ENCODE measurements at places on chromosomes 1 and 21.

DNA sequence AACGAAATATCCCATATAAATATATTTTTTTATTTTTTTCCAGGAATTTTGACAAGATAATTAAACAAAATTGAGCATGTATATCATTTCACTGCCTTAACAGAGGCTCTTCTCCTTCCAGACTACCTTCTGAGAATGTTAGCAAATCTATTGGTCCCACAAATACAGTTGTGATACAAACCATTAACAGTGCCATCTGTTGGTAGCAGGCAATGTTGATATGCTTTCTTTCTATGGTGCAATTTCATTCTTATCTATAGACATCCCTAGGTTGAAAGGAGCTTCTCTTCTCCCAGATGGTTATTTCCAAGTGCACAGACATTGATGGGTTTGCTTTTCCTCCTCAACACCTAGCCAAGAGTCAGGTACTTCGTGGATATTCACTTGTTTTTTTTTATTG, 303.6 kb downstream of the USH2A start:
- no peaks in the 10 kb centered on the region for H3K27me3 ChIP-seq
- no peak for DNase-seq
- no peak overlapping the region for H3K4me3 ChIP-seq
- H3K4me1 ChIP-seq: no peaks in the 10 kb centered on the region

- H3K36me3 ChIP-seq: no peaks in the 10 kb centered on the region
- H3K27me3 ChIP-seq: peaks cover 10% of the 10 kb centered on the region
- no peak overlapping the region for H3K4me3 ChIP-seq
- no peaks in the 10 kb centered on the region for H3K4me1 ChIP-seq
Observed at GRCh38 chr1:221246628-221247415, 367.6 kb downstream of the HLX start.

GRCh38 chr1:167052389-167052788, 37.8 kb downstream of the GPA33 start:
- H3K27ac ChIP-seq: no peak overlapping the region
- no peaks in the 10 kb centered on the region for H3K27me3 ChIP-seq
- H3K4me1 ChIP-seq: no peaks in the 10 kb centered on the region
- no peak for DNase-seq
- no peak overlapping the region for H3K4me3 ChIP-seq

- H3K27me3 ChIP-seq: peaks cover 2% of the 10 kb centered on the region
- DNase-seq: no peak
- peak overlapping the region; percentile 87 for H3K4me3 ChIP-seq
- H3K27ac ChIP-seq: no peak overlapping the region
- peaks cover 12% of the 10 kb centered on the region for H3K36me3 ChIP-seq
Observed at GRCh38 chr1:23557471-23558124, 1.7 kb downstream of the ID3 start.

DNA sequence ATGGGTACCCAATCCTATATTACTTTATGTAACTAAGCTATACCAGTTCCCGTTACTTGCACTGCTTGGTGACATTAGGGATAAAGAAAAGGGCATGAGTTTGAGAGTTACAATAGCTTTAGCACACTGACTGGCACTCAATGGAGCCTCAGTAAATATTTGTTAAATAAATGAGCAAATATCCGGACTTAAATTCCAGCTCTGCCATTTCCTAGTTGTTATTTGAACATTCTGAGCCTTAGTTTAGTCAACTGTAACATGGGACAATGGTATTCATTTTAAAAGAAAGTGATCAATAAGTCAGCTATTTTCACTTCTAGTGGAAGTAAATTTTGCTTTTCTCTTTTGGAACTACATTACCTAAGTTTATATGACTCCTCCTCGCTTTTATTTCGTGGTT, 198.7 kb downstream of the ZC3H11B start:
- DNase-seq: no peak
- no peaks in the 10 kb centered on the region for H3K4me1 ChIP-seq
- peaks cover 23% of the 10 kb centered on the region for H3K27me3 ChIP-seq

GRCh38 chr1:184050636-184051035, 894 bp upstream of the TSEN15 start:
- peak overlapping the region; percentile 94 for H3K4me3 ChIP-seq
- DNase-seq: no peak
- peaks cover 31% of the 10 kb centered on the region for H3K4me1 ChIP-seq
- peak overlapping the region; percentile 94 for H3K27ac ChIP-seq
- peaks cover 8% of the 10 kb centered on the region for H3K36me3 ChIP-seq
- peaks cover 11% of the 10 kb centered on the region for H3K27me3 ChIP-seq

DNA sequence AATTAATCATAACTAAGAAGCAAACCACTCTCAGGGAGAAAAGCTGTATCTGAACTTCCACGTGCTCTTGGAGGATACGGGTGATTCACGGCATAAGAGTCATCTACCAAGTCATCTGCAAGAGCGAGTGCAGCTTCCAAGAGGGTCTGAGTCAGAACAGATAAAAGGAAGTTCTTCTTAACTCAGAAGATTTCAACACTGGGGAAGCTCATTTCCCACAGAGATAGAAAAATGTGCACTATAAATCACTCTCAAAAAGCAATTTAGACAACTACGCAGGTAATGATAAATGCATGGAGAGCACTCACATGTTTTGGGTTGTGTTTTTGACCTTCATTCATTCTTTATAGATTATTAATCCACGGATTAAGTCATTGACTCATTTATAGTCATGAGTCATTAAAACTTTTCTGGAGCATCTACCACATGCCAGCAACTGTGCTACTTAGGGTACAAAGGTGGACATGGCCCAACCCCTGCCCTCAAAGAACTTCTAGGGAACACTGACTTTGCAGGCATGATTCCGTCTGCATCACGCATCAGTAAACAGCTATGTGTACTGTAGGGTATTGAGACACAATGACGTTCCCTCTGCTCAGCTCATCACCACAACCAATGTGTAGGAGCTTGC, 20.8 kb downstream of the KCNJ15 start:
- no peak overlapping the region for H3K4me3 ChIP-seq
- no peak overlapping the region for H3K27ac ChIP-seq
- no peak for DNase-seq
- peaks cover 7% of the 10 kb centered on the region for H3K27me3 ChIP-seq

GRCh38 chr1:58975888-58976287, 192.0 kb upstream of the JUN start:
- no peak overlapping the region for H3K27ac ChIP-seq
- H3K4me3 ChIP-seq: no peak overlapping the region
- DNase-seq: no peak
- no peaks in the 10 kb centered on the region for H3K36me3 ChIP-seq

DNA sequence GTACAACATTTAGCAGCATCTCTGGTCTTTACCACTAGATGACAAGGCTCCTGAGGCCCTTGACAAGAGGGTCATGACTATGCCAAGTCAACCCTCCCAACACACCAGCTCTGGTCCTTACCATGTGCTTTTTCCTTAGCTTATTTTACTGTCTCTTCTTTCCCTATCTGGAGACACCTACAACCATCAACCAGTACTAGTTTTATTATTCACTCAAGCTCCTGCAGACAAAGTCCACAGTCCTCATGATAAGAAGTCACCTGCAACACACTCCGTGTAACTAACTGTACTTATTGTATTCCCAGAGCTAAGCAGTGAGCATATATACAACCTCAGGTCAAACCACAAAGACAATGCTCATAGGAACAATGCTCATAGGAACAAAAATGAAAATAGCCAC, 15.3 kb downstream of the PABPC4 start:
- H3K4me1 ChIP-seq: peaks cover 10% of the 10 kb centered on the region
- no peak for DNase-seq
- no peaks in the 10 kb centered on the region for H3K27me3 ChIP-seq
- peaks cover 57% of the 10 kb centered on the region for H3K36me3 ChIP-seq

- H3K27ac ChIP-seq: no peak overlapping the region
- H3K4me1 ChIP-seq: no peaks in the 10 kb centered on the region
- no peak for DNase-seq
- no peaks in the 10 kb centered on the region for H3K36me3 ChIP-seq
Observed at GRCh38 chr1:180123463-180123936, 31.2 kb upstream of the QSOX1 start.

- H3K4me3 ChIP-seq: peak overlapping the region; percentile 89
- H3K36me3 ChIP-seq: peaks cover 17% of the 10 kb centered on the region
- H3K27ac ChIP-seq: peak overlapping the region; percentile 75
- peaks cover 38% of the 10 kb centered on the region for H3K4me1 ChIP-seq
Observed at GRCh38 chr1:9822490-9822889, 1.3 kb downstream of the CLSTN1 start.

Data from central memory CD8-positive, alpha-beta T cell (primary cell).